ENCODE measurements at places on chromosomes 13 and 19. TPM values are rescaled to one million over a fixed set of nuclear protein-coding genes. Genes with fewer than 3 reads are reported as not detected.

Gene CEACAM4
- total RNA-seq, result not detected

Gene PLPP2
- 2.7 TPM for total RNA-seq

Gene TM9SF2
- 77.2 TPM for total RNA-seq

Gene C13orf42
- total RNA-seq, result not detected

Gene SEMA6B
- 0.19 TPM for total RNA-seq

Gene ZNF562
- total RNA-seq, result 34.1 TPM

Gene ZNF177
- 1.7 TPM for total RNA-seq

Gene LILRB4
- total RNA-seq, result not detected

Gene RFPL4A
- not detected for total RNA-seq

Gene PRSS57
- 0.22 TPM for total RNA-seq

Gene ZNF813
- 7.9 TPM for total RNA-seq

Gene UPK1A
- total RNA-seq, result 0.93 TPM

Gene LRFN3
- total RNA-seq, result 8.5 TPM

Gene MIA
- 0.97 TPM for total RNA-seq

Gene MICU2
- 25.7 TPM for total RNA-seq

Gene MEDAG
- total RNA-seq, result 0.09 TPM

Gene SHISA2
- 0.19 TPM for total RNA-seq

Gene AMER2
- 0.02 TPM for total RNA-seq

Gene COMP
- not detected for total RNA-seq

Gene EBI3
- 29.9 TPM for total RNA-seq

Gene PLPPR3
- not detected for total RNA-seq

Gene ZNF837
- 3.0 TPM for total RNA-seq

Gene HIPK4
- 0.12 TPM for total RNA-seq

Gene SHANK1
- 0.07 TPM for total RNA-seq

Gene MAP3K10
- total RNA-seq, result 22.0 TPM

Gene SGCG
- not detected for total RNA-seq

Gene LILRA2
- total RNA-seq, result not detected

Gene CACNA1A
- total RNA-seq, result 0.37 TPM

Gene PSG1
- total RNA-seq, result not detected

Gene FAM83E
- 7.5 TPM for total RNA-seq

Gene SMAD9
- not detected for total RNA-seq

Gene CCDC194
- 2.8 TPM for total RNA-seq

Gene CIC
- 95.0 TPM for total RNA-seq

Gene ACP7
- not detected for total RNA-seq

Gene TUBB4A
- 11.9 TPM for total RNA-seq

Gene MISP3
- total RNA-seq, result 4.6 TPM

Gene KCNRG
- 0.31 TPM for total RNA-seq

Gene GARIN5A
- total RNA-seq, result 0.76 TPM

Gene KLF1
- total RNA-seq, result 0.58 TPM

Gene SHFL
- 70.4 TPM for total RNA-seq

Gene GAPDHS
- not detected for total RNA-seq

Gene MAST1
- 5.8 TPM for total RNA-seq
